ENCODE measurements at places on chromosomes 1 and 21. TPM values are rescaled to one million over a fixed set of nuclear protein-coding genes. Genes with fewer than 3 reads are reported as not detected.

ACOT11 gene
- total RNA-seq: 2.6 TPM

OR2T35 gene
- not detected for total RNA-seq

CLDN19 gene
- total RNA-seq: not detected

ZNF683 gene
- total RNA-seq: 0.12 TPM

DNA sequence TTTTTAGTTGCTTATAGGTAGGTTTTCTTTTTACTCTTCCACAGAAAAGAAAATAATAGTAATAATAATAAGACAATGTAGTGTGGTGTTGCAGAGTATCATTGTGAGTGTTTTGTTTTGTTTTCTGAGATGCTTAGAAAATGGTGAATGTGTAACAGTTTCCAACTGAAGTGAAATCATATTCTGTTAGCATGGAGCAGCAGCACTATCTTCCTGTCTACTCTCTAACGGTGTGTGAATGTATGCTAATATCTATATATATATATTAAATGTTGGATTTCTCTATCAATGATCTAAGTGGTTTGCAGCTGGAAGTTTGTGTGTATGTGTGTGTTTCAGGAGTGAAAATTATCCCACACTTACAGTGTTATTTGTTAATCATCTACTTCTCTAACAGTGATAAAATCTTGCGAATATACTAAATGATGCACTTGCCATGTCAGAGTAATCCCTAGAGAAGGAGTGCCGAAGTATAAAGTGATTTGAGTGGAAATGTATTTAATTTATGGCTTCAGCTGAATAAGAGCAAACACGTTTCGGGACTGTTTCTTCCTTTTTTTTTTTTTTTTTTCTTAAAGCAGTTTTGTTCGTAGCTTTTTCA lies 377 bp downstream of the SAMD13 start:
- DNase-seq: no peak

- no peak for DNase-seq
Observed at GRCh38 chr1:204262506-204263253, 48.9 kb upstream of the GOLT1A start.

- peak; percentile 86 for DNase-seq
Observed at GRCh38 chr1:34742667-34743270, 12.1 kb upstream of the GJB5 start.

GRCh38 chr1:41427122-41427913 lies 57.2 kb downstream of the EDN2 start:
- DNase-seq: no peak

DNA sequence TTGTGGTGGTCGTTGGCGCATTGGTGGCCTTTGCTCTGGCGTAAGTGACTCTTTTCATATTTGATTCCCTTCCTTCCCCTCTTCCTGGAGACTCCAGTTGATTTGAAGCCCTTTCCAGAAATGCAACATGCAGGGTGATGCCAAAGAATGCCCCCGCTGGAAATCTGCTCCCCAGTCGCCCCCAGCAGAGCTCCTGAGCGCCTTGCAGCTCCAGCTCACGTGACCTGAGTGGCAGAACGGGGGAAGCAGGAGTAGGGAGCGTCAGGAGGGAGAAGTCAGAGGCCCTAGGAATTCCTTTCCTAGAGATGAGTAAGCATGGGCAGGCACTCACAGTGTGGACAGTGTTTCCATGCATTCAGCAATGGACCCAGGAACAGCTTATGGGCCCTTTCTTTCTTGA lies 255.9 kb downstream of the CACNA1E start:
- no peak for DNase-seq

GRCh38 chr1:234923626-234924025 lies 205.0 kb downstream of the TOMM20 start:
- DNase-seq: no peak

DNA sequence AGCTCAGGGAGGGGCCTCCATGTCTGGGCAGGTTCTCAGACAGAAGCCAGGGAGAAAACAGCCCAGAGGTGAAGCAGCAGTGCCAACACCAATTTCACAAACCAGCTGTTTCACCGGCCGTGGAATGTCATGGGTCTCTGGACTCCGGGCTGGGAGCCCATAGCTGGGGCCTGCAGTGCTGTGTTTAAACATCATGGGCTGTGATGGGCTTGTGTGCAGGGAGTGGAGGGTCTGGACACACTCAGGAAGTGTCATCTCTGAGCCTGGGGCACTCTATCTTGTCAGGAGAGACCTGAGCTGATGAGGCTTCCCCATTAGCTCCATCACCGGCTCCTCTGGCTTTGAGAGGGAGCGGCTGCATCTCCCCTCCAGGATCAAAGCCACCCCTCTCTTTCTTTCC lies 173.6 kb upstream of the IGSF21 start:
- DNase-seq: no peak

- no peak for DNase-seq
Observed at GRCh38 chr21:33055991-33056390, 13.9 kb upstream of the OLIG1 start.

DNA sequence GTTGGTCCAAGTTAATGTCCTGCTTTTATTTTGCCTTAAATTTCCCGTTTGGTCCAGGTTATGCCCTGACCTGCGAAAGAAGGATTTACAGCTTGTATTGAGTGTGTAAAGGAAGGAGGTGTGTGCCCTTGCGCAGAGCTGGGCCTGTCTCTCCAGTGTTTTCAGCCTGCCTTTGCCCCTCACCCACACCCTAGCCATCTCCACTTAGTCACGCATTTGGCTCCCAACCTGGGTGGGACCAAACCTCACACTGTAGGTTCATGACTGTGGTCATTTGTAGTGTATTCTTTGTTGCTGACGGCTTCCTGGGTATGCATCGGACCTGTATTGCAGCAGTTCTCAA lies 572 bp upstream of the SRSF10 start:
- DNase-seq: no peak

- no peak for DNase-seq
Observed at GRCh38 chr1:38783640-38784229, 75.8 kb downstream of the RRAGC start.

GRCh38 chr1:152228831-152229230 lies 4.8 kb upstream of the HRNR start:
- DNase-seq: no peak

- no peak for DNase-seq
Observed at GRCh38 chr1:78441921-78442320, 48.9 kb upstream of the PTGFR start.

GRCh38 chr1:117665556-117666270 lies 59.9 kb downstream of the TENT5C start:
- DNase-seq: no peak

GRCh38 chr21:38291874-38292273 lies 35.1 kb downstream of the KCNJ15 start:
- no peak for DNase-seq

DNA sequence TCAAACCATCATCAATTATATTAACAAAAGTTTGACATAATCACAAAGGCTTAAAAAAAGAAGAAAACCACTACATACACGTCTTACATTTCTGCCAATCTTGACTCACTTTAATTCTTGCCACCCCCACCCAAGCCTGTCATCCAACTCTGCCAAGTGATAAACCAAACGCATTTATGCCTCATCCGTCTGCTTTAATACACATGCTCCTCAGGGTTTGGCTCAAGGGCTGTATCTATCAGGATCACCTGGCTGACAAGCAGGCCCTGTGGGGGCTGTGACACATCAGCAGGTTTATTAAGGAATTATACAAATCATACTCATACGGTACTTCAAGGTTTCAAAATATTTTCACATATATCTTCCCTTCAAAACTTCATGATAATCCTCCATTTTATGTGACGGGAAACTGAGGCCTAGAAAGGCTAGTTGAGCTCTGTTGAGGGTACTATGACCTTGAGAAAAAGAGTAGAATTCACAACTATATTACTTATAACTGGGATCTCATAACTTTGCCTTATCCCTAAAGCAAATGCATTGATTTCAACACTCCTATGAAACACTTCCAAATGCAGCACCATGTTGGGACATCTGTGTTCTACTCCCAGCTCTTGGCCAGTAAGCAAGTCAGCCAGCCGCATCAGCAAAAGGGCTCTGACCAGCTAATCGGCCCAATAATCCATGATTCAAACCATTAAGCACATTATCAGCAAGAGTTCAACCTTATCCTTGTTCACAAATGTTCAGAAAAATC lies 8.7 kb downstream of the SORT1 start:
- DNase-seq: no peak

- DNase-seq: no peak
Observed at GRCh38 chr1:68481041-68481440, 15.8 kb downstream of the DEPDC1 start.

- no peak for DNase-seq
Observed at GRCh38 chr1:184085667-184086066, 34.1 kb downstream of the TSEN15 start.

DNA sequence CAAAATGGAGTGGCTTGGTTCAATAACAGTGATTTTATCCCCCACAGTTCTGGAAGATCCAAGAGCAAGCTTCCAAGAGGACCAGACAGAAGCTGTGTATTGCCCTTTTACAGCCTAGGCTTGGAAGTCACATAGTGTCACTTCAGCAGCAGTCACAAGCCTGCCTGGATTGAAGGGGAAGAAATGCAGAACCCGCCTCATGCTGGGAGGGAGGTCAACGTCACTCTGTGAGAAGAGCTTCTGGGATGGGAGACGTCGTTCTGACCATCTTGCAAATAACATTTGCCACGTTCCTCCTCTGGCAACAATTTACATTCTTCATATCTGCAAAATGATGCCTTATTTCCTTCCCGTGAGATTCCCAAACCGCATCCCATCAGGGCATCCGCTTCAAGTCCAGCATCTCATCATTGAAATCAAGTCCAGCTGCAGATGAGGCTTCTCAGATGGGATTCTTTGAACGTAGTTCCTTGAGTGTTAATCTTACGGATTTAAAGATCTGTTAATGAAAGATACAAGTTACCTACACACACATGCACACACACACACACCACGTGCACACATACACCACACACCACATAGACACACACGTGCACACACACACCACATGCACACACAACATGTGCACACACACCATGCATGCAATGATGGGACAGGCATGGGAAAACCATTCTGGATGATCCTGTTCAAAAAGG lies 23.9 kb upstream of the KIF1B start:
- DNase-seq: no peak

Data from pancreas (tissue), 10 donors.